Endothelial cell of umbilical vein (primary cell): ENCODE measurements at places on chromosomes 6 and 20. TPM values are rescaled to one million over a fixed set of nuclear protein-coding genes. Genes with fewer than 3 reads are reported as not detected.

- DNase-seq, result no peak
- H3K27me3 ChIP-seq, result no peaks in the 10 kb centered on the region
- H3K4me1 ChIP-seq, result no peaks in the 10 kb centered on the region
These were observed 267.7 kb downstream of the RNF144B start for GRCh38 chr6:18654821-18655220.

GRCh38 chr6:164230259-164230658 lies 815.7 kb downstream of the QKI start:
- no peak overlapping the region for H3K27ac ChIP-seq
- no peaks in the 10 kb centered on the region for H3K4me1 ChIP-seq
- no peak overlapping the region for H3K4me3 ChIP-seq
- no peaks in the 10 kb centered on the region for H3K27me3 ChIP-seq
- H3K36me3 ChIP-seq, result no peaks in the 10 kb centered on the region
- no peak for DNase-seq

DNA sequence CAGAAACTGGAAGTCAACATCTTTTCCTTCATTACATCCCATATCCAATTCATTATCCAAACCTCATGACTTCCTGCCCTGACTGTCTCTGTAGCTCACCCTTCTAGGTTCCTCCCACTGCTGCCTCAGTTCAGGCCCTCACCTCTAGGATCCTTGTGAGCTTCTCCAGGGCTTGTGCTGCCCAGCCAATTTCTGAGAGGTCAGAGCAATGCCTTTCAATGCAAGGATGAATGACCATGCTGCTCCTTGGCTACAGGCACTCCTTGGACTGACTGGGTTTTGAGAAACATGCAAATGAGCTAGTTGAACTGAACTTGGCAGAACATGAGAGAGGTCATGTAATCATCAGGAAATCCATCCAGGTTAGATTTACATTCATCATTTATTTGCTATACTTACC lies 173.4 kb downstream of the KIF16B start:
- DNase-seq, result no peak
- no peak overlapping the region for H3K27ac ChIP-seq
- H3K36me3 ChIP-seq, result no peaks in the 10 kb centered on the region
- H3K27me3 ChIP-seq, result no peaks in the 10 kb centered on the region
- no peaks in the 10 kb centered on the region for H3K4me1 ChIP-seq

The AKAP12 gene
- 340 and 362 TPM in 2 replicates for total RNA-seq

The BRD2 gene
- 187 and 197 TPM in 2 replicates for total RNA-seq

The SNX9 gene
- total RNA-seq, result 51.4 and 54.5 TPM in 2 replicates

The TFAP2D gene
- not detected in 2 replicates for total RNA-seq
